ENCODE measurements at places on chromosomes 3 and 15.
A peak's percentile ranks its signal among the peaks of the same experiment; 100 is the strongest.

GRCh38 chr3:88038566-88038965 is 20.2 kb downstream of the CGGBP1 start:
- peak; percentile 76 for DNase-seq

DNA sequence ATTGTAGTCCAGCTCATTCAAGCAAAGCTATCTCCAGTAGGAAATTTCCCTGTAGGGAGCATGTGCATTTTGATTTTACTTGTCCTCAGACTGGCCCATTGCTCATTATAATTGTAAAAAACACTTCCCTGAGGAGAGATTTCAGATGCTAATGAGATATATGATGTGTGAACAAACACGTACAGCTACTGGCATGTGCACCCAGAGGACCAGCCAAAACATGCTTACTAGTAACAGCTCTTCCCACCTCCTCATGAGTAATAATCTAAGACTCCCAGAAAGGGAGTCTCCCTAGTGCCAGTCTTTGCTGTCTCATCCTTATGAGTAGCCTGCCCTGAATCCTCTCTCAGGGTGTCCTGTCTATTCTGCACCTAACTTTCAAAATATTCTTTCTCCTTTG is 43.4 kb downstream of the FBXO22 start:
- peak; percentile 85 for DNase-seq

DNA sequence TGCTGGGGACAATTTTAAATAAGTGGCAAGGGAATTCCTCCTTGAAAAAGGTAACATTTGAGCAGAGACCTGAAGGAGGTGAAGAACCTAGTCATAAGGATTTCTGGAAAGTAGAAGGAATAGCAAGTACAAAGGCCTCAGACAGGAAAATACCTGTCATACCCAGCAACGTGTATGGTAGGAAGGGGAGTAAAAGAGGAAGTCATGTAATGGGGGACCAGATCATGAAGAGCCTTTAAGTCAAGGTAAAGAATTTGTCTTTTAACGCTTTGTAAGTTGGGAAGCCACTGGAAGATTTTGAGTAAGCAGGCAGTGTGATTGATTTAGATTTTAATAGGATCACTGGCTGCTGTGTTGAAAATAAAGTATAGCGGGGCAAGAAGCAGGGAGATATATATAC is 43.4 kb upstream of the FAH start:
- DNase-seq, result no peak

- peak; percentile 84 for DNase-seq
These were observed 75.1 kb downstream of the CLDN11 start for GRCh38 chr3:170493712-170494182.

- no peak for DNase-seq
These were observed 50.7 kb downstream of the TRA2B start for GRCh38 chr3:185887066-185887465.

DNA sequence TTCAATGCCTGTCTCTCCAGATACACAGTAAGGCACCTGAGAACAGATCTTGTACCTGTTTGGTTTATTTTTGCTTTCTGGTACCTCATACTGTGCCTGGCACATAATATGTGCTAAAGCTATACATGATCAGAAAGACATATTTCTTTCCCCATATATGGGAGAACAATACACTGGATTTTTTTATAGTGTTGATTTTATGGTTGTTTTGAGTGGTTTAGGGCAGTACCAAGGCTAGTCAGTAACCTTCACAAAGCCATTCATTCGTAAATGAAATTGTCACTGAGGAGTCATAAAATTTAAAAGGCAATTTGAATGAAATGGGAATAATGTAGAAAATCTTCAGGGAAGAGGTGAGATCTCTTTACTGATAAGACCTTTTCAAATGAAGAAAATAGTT is 810.2 kb downstream of the TUSC7 start:
- no peak for DNase-seq

GRCh38 chr3:159165961-159166360 is 364.1 kb downstream of the MFSD1 start:
- no peak for DNase-seq

Measured in EH (cell line).